Right ventricle myocardium superior (tissue), 1 donor: ENCODE measurements at places on chromosomes 12 and 14. TPM values are rescaled to one million over a fixed set of nuclear protein-coding genes. Genes with fewer than 3 reads are reported as not detected.
A peak's percentile ranks its signal among the peaks of the same experiment; 100 is the strongest.

GRCh38 chr14:20680843-20681347 is 3.5 kb upstream of the RNASE4 start:
- DNase-seq: no peak

- no peak for DNase-seq
Measured at GRCh38 chr14:92615451-92615850, 101.9 kb downstream of the RIN3 start.

- no peak for DNase-seq
Measured at GRCh38 chr14:39203659-39204606, 28.9 kb downstream of the PNN start.

GRCh38 chr12:65596514-65597091 is 227.7 kb upstream of the HMGA2 start:
- no peak for DNase-seq

DNA sequence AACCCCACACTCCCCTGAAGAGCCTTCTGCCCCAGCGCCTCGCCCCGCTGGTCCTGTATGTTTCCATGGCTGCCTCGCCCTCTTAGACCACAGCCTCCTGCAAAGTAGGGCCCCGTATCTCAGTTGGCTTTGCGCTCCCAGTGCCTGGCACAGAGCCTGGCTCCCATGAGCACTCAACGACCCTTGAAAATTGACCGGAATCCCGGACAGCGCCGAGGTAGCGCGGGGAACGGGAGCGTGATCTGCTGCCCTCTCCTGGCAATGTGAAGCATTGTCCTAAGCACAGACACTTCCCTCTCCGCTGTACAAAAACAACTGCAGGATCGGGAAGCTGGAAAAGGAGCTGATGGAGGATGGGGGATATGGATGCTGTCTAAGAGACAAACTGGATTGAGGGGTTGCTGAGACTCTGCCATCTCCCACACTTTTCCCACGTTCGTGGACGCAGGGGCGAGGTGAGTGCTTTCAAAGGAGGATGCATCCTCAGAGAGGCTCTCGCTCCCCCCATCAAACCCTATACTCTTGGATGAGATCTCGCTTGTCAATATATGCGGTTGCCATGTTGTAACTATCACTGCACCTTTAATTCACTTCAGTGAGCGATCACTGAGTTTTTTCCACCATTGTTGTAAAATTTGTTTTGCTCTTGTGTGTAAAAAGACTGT is 10.7 kb upstream of the FKBP4 start:
- DNase-seq: peak; percentile 83

DNA sequence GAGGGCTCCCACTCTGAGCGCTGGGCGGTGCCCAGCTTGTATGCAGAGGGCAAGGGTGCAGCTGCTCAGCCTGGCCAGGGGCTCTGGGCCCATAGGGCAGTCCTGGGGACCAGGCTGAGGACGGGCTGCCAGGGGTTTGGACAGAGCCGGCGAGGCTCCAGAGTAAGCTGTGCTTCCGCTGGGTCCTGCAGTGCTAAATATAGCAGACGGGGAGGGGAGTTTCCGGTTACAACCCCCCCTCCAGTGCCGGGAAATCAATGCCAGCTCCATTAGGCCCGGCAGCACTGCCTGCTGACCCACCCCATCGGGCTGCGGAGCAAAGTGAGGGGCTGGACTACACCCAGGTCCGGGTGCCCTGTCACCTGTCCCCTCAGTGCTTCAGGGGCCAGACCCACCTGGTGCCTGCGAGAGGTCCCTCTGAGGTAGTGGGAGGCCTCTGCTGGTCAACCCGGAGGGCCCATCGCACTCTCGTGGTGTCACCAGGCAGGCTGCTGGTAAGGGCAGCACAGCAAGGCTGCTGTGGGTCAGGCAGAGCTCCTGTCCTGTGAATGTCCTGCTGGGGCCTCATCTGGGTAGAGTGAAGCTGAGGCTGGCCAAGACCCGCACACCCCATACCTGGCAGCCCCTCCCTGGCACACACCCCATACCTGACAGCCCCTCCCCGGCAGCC is 2.6 kb upstream of the JAG2 start:
- DNase-seq: no peak

- no peak for DNase-seq
Measured at GRCh38 chr12:104374071-104374470, 70.5 kb downstream of the EID3 start.

- no peak for DNase-seq
Measured at GRCh38 chr12:29863665-29864064, 79.9 kb upstream of the TMTC1 start.

- no peak for DNase-seq
Measured at GRCh38 chr12:104750061-104750460, 208.0 kb downstream of the SLC41A2 start.

- DNase-seq: no peak
Measured at GRCh38 chr12:18430425-18431048, 169.2 kb downstream of the PIK3C2G start.

DNA sequence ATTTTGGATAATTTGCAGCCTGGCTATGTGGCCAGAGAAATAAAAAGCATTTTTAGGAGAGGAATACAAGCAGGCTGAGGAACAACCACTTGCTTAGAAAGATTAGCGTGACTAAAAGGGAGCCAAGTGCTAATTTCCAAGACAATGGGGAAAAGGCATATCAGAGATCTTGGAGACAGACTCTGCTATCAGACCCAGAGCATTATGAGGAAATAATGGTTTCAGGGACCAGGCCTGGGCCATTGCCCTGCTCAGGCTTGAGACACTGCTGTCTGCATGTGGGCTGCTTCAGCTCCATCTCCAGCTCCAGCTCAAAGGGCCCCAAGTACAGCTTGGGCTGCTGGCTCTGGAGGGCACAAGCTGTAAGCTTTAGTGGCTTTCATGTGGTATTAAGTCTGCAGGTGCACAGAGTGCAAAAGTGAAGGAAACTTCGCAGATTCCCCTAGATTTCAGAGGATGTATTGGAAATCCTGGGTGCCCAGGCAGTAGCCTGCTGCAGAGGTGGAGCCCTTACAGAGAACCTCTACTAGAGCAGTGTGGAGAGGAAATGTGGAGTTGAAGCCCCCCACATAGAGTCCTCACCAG is 449.2 kb downstream of the ZFP36L1 start:
- DNase-seq: no peak

- no peak for DNase-seq
Measured at GRCh38 chr14:100747021-100747586, 20.4 kb downstream of the DLK1 start.

DNA sequence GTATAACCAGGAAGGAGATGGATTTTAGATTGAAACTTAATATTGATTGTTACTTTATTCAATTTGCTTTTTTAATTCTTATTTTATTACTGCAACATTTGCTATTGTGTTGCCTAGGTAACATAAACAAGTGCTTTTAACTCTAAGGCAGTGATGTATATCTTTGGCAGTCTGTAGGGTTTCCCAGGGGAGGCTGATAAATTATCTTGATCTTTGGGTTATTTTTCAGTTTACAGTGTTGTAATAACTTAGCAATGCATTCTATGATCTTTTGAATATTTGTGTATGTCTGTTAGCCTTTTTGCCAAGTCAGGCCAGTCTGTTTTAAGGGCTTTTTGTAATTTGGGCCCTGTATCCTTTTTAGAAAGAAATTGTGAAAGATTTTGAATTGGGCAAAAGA is 7.8 kb upstream of the DTD2 start:
- DNase-seq: no peak

- no peak for DNase-seq
Measured at GRCh38 chr12:79775355-79776027, 84.7 kb upstream of the PAWR start.

DNA sequence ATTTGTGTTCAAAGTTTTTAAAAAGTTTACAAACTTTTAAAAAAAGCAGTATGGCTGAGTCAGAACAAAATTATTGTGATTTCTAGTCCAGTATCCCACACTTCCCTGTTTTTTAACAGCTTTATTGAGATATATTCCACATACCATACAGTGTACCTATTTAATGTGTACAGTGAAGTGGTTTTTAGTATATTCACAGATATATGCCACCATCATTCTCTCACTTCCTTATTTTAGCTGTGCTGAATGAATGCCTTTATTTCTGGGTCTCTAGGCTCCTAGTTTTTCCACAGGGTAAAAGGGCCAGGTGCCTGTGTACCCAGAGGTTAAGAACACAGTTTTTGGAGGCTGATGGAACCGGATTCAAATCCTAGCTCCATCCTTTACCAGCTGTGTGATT is 58.9 kb upstream of the SRSF5 start:
- no peak for DNase-seq

DNA sequence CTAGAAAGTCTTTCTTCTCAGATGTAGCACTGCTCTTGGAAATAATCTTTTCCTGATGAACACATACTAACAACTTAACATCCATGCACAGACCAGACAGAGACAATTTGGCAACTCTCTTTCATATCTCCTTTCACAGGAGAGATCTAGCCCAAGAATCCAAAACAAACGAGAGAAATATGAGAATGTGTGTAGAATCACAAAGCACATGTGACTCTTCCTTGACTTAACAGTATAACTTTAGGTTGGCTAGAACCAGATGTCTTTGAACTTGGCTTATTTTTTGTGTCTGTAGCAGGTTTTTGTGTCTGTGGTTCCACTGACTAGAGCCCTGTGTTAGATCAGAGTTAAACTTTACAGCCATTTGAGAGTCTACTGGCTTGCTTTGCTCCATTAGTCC is 114.2 kb downstream of the STXBP6 start:
- DNase-seq: no peak

DNA sequence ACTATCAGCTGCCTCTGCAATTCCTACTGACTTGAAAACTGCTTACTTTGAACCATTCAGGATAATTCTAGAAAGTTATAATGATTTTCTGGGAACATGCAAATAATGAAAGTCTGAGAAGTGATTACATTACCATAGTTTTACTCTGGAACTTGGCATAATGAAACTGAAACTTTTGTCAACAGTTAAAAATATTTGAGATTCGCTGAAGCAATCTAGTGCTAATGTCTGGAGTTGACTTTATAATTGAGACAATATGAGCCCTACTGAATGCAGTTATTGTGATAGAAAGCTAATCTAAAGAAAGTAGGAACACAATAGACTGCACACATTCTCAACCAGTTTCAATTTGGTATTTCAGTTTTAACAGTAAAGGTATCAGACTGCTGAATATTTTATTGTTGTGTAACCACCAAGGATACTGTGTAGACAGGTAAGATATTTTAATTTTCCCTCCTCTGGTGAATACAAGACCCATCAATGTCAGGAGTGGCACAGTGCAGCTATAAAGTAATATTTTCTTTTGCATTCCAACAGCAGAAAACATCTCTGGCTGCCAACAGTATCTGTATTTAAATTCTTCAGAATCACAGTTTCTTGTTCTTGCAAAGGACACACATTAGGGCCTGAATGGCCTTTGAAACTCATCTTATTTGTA is 483.5 kb downstream of the ATP23 start:
- DNase-seq: no peak

- peak; percentile 59 for DNase-seq
Measured at GRCh38 chr12:3236345-3237187, 159.4 kb downstream of the TSPAN9 start.

GRCh38 chr12:57875753-57876547 is 29.4 kb upstream of the CTDSP2 start:
- DNase-seq: no peak

DNA sequence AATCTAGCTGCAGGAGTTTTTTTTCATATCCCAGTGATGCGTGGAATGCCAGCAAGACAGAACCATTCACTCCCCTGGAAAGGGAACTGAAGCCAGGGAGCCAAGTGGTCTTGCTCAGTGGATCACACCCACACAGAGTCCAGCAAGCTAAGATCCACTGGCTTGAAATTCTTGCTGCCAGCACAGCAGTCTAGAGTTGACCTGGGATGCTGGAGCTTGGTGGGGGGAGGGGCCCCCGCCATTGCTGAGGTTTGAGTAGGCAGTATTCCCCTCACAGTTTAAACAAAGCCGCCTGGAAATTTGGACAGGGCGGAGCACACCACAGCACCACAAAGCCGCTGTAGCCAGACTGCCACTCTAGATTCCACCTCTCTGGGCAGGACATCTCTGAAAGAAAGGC is 86.9 kb upstream of the STXBP6 start:
- no peak for DNase-seq

- DNase-seq: no peak
Measured at GRCh38 chr14:62592877-62593276, 452.4 kb downstream of the KCNH5 start.

- no peak for DNase-seq
Measured at GRCh38 chr12:19749906-19750574, 310.7 kb downstream of the AEBP2 start.

GRCh38 chr14:55713486-55713885 is 133.5 kb downstream of the KTN1 start:
- no peak for DNase-seq

DNA sequence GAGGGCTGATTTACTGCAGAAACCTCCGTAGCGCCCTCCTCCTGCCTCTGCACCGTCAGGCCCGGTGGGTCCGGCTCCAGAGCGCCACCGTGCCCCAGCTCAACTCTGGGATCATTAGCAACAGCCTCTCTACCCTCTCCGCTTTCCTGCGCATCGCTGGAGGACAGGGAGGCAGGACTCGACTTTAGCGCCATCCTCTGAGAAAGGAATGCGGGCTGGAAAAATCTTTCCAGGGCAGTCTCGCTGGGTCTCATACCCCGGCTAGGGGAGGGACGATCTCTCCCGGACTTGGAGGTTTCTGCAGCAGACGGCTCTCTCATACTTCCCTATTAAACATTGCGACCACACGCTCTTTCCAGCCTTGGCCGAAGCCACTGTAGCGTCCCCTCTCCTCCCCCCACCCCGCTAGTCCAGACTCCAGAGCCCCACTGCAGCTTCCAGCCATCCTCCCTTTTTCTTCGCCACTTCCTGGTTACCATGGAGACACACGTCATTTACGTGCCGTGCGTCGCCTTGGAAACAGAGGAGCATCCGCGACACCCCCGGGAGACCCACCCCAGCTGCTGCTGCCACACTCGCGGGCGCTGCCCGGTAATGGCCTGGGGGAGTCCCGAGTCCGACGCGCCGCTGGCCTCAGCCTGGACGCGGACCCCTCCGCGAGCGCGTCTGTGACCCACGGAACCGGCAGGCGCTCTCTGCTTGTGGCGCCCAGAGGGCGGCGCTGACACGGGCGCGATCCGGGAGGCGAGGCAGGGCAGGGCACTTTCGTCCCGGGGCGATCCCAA is at the start of gene CCDC184:
TSS of gene CCDC184 (plus strand) at position 554 of the 785 bp plus-strand sequence. CDS start 479 bp downstream, outside the sequence.
- peak; percentile 81 for DNase-seq

DNA sequence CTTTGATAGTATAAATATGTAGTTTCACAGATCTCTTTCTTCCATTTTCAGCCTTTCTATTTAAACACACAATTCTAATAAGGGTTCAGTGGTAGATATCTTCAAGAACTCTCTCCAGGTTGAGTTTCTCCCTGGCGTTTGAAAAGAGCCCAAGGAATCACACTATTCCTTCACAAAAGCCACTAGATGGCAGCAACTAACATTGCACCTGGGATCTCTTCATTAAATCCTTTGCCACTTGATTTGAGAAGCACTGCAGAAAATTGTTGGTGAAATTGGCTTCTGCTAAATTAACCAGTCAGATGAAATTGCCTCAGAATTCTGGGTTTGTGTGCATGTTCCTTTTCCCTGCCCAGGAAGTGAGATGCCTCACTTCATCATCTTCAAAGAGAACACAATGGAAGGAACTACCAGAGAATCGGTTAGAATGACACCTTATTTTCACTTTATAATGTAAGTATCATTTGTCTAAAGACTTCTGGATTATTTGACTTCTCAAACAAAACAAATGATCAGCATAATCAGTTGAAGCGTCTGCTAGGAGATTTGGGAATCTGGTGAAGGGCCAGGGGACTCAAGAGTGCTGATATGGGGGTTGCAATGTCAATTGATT is 6.8 kb downstream of the CCDC198 start:
- DNase-seq: no peak

NUMB gene
- 37.2 TPM for total RNA-seq

ACOT6 gene
- total RNA-seq: not detected

MANSC1 gene
- 7.9 TPM for total RNA-seq

CLECL1 gene
- total RNA-seq: not detected

ADGRD1 gene
- total RNA-seq: 86.1 TPM

ADAMTS20 gene
- not detected for total RNA-seq

COX14 gene
- 243 TPM for total RNA-seq

FGF23 gene
- total RNA-seq: not detected

NFE2 gene
- total RNA-seq: 0.40 TPM

DAO gene
- not detected for total RNA-seq
